Amygdala (tissue), 56 donors: ENCODE measurements at places on chromosomes 7 and 10.

GRCh38 chr7:103988468-103989199 lies 824 bp downstream of the RELN start:
- no peak for DNase-seq

DNA sequence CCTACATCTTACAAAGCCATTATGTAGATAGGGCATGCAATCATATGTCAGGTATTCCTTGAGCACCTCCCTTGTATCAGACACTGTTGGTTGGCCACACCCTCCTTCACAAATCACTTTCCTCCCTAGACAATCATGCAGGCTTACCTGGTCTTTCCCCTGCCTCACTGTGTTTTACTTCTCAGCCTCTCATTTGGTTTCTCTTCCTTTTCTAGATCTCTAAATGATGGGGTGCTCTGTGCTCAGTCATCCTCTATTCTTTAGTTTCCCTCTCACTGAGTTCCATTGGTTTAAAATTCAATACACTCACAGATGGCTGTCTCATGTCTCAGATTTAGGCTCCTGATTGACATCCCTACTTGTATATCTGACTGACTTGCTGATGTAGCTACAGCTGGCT lies 31.4 kb downstream of the ANK3 start:
- DNase-seq = no peak

DNA sequence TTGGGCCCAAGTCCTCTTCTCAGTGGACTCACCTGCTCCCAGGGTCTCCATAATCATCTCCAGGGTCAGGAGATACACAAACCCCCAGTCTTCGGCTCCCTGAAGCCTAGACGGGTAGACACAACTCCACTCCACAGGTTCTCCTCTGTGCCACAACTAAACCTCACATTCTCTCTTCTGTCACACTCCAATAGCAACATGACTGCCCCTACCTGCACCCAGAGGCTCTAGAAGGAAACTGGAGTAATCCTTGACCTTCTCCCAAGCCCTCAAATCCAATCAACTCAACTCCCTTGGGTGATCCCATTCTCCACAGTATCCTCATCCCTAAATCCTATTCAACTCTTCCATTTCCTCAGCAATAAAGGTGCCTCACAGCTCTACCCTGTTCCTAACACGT lies 16.2 kb downstream of the HNRNPF start:
- DNase-seq = no peak

DNA sequence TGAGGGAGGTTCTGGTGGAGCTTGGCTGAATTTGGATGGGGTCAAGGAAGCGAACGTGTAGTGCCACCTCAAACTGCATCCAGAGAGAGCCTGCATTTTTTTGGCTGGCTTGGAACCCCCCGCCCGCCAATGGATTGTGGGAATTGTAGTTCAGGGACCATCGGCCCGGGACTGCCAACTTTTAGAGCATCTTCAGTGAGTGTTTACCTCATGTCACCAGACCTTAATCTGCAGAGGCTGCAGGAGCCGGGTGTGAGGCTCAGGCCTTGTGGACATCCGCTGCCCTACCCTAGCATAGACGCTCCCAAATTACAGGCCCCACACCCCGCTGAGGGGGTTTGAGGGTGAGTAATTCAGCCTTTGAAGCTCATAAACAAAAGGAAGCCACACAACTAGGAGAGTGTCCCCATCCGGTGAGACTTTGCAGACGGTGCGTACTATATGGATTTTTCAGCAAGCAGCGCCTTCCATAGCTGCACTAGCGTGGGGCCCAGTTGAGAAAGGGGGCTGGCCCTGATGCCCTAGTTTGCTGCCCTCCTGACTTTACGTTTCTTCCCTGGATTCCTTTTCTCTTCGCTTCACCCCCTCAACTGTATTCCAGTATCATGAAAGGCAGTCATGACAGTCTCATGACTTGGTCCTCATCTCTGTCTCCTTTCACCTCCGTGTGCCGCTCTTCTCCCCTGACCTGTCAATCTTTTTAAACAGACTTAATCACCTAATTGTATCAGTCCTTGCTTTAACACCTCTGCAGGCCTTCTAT lies 717 bp downstream of the CNPY4 start:
- peak; percentile 82 for DNase-seq

GRCh38 chr7:389911-390601 lies 100.1 kb downstream of the FOXL3 start:
- DNase-seq = no peak

DNA sequence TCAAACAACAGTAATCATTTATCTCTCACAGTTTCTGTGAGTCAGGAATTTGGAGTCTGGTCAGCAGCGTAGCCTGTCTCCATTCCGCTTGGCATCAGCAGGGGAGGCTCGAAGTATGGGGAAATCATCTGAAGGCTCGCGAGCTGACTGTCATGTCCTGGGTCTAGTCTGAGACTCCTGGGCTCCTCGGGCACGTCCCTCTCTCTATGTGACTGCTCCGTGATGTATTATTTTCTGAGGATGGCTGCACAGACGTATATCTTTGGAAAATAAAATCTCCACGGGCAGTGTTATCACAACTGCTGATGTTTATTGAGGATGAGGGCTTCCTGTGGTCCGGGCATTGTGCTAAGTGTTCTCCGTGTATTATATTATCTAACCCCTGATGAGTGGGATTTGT lies 23.3 kb upstream of the PCGF5 start:
- no peak for DNase-seq

GRCh38 chr7:142629588-142630260 lies 119.5 kb upstream of the PRSS1 start:
- no peak for DNase-seq
